ENCODE measurements at places on chromosomes 6 and 20. TPM values are rescaled to one million over a fixed set of nuclear protein-coding genes. Genes with fewer than 3 reads are reported as not detected.

The LRRC73 gene
- under 0.01 TPM for total RNA-seq

The SLC32A1 gene
- not detected for total RNA-seq

The HIVEP2 gene
- 14.0 TPM for total RNA-seq

The DACT2 gene
- not detected for total RNA-seq

The ULBP2 gene
- total RNA-seq: 1.4 TPM

The GRM1 gene
- total RNA-seq: 0.13 TPM

The PSMB9 gene
- total RNA-seq: 23.6 TPM

The ENPP1 gene
- total RNA-seq: 0.13 TPM

The ZFP57 gene
- 0.51 TPM for total RNA-seq

The DCDC2 gene
- total RNA-seq: not detected

The LZTS3 gene
- 7.6 TPM for total RNA-seq

The C20orf202 gene
- under 0.01 TPM for total RNA-seq

The NKX2-2 gene
- total RNA-seq: not detected

The PRDM13 gene
- not detected for total RNA-seq

The FOXP4 gene
- total RNA-seq: 5.8 TPM

The SLC17A3 gene
- not detected for total RNA-seq

The TCP11 gene
- total RNA-seq: 0.13 TPM

The NFKBIE gene
- total RNA-seq: 9.6 TPM

The TFEB gene
- 5.5 TPM for total RNA-seq

The LST1 gene
- not detected for total RNA-seq

The ZBTB46 gene
- 67.1 TPM for total RNA-seq

The BACH2 gene
- 4.3 TPM for total RNA-seq

The OXT gene
- total RNA-seq: not detected

The OR2J1 gene
- not detected for total RNA-seq

The LAMP5 gene
- 1.0 TPM for total RNA-seq

The PDYN gene
- total RNA-seq: not detected

The MAP3K5 gene
- 3.0 TPM for total RNA-seq

The PTK6 gene
- total RNA-seq: under 0.01 TPM

The FOXS1 gene
- total RNA-seq: 0.39 TPM

The DEFB124 gene
- total RNA-seq: not detected

All from dermis microvascular lymphatic vessel endothelial cell (primary cell).